ENCODE measurements at places on chromosomes 7 and 10. TPM values are rescaled to one million over a fixed set of nuclear protein-coding genes. Genes with fewer than 3 reads are reported as not detected.

DNA sequence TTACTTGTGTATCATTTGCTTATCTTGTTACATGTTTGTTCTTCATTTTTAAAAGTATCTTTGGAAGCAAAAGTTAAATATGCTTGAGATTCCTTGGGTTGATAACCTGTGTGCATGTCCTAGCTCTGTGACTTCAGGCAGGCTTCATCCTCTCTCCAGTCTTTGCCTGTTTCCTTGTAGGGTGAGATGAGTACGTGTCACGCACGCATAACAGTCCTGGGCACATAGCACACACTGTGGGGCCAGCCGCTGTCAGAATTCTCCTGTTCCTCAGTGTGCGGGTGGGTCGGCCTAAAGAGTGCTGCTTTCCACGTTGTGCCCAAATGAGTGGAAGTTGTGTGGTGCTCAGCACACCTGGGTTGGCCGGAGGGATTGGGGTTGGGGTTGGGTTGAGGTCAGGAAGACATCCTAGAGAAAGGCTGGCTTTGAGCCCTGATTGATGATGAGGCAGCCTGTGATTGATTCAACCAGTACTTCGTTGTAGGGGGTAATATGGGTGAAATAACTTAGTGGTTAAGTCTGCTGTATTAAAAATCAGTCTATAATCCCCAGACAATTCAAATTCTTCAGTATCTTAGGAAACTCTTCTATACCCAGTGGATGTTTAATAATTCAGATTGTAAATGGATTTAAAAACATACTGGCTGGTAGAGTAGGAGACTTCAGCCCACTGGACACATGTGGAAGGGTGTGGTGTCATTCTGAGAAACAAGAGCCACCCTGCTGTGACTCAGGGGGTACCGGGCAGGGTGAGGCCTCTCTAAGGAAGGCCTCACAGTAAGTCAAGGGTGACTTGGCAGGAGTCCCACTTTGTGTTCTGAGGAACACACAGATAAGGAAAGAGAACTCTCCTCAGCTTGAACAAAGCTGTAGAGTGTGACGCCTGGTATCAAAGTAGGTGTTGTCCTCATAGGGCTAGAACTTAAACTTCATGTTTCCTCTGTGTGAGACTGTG, 54.8 kb downstream of the DAGLB start:
- no peaks in the 10 kb centered on the region for H3K27me3 ChIP-seq
- no peak for DNase-seq
- H3K4me3 ChIP-seq, result peak overlapping the region; percentile 13

DNA sequence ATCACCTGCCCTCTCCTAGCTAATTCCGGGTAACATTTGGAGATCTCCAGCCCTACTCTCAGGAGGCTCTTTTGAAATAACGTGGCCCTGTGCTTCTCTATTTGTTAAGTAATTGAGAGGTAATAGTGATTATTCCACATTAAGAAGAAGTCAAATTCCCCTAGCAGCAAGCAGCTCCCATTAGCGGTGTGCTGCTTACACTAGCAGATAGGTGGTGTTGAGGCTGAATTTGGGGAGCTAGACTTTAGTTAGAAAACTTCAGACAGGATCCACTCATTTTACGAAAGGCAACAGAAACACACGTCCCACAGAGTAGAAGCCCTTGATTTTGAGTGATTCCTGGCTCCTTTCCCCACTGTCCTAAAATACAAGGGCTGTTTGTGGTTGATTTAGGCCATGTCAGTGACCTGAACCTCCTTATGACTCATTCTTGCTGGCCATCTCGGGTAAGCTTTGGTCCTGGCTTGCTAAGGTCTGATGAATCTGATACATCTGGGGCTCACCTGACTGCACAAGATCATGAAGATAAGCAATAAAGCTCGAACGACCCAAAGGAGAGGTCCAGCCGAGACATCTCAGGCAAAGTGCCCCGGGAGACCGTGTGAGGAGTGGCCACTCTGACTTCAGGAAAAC, 77.2 kb downstream of the FAM204A start:
- no peaks in the 10 kb centered on the region for H3K36me3 ChIP-seq
- H3K4me1 ChIP-seq, result no peaks in the 10 kb centered on the region
- no peak overlapping the region for H3K27ac ChIP-seq

DNA sequence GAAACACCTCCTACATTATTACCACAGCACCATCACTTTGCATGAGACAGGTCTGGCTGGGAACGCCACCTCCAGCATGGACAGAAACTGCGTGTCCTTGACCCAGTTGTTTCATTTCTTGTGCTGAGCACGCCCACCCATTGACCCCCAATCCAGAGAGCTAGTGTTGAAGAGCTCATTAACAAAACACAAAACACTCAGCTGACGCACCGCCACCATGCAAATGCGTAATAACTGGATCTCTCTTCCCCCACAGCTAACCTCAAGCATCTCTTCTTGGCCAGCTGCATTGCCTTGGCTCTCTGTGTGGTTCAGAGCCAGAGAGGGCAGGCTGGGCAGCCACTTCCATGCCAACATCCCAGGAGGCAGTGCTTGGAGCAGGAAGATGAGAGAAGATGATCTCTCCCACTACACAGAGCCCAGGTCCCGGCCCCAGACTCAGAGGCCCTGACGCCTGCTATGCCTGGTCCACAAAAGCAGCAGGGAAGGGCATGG, 173.5 kb downstream of the PLXNA4 start:
- no peak for DNase-seq
- no peak overlapping the region for H3K27ac ChIP-seq
- no peaks in the 10 kb centered on the region for H3K36me3 ChIP-seq
- peaks cover 15% of the 10 kb centered on the region for H3K4me1 ChIP-seq
- no peaks in the 10 kb centered on the region for H3K27me3 ChIP-seq
- no peak overlapping the region for H3K4me3 ChIP-seq

GRCh38 chr10:114684084-114684821, 26.2 kb upstream of the ABLIM1 start:
- H3K4me1 ChIP-seq, result peaks cover 34% of the 10 kb centered on the region
- H3K27me3 ChIP-seq, result no peaks in the 10 kb centered on the region
- H3K4me3 ChIP-seq, result peak overlapping the region; percentile 20
- H3K36me3 ChIP-seq, result no peaks in the 10 kb centered on the region

DNA sequence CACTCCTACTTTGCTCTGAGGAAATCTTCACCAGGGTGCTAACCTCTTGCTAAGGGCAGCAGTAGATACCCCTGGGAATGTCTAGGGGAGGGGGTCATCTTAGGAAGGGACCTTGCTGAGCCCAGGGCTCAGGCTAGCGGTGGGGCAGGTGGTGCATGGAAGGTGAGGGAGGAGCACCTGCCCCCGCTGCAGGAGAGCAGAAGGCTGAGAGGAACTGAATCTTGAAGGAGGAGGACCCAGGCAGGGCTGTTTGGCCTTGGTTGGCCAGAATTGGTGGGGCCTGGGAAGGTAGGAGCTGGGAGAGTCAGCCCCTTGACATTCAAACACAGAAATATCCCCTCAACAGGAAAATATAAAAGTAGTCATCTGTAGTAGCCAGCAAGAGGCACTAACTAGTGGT, 7.0 kb downstream of the CALHM3 start:
- H3K4me1 ChIP-seq, result peaks cover 19% of the 10 kb centered on the region
- H3K4me3 ChIP-seq, result no peak overlapping the region
- H3K27ac ChIP-seq, result peak overlapping the region; percentile 64
- no peaks in the 10 kb centered on the region for H3K36me3 ChIP-seq
- DNase-seq, result no peak
- H3K27me3 ChIP-seq, result no peaks in the 10 kb centered on the region

GRCh38 chr7:17275749-17276671, 22.4 kb upstream of the AHR start:
- no peaks in the 10 kb centered on the region for H3K27me3 ChIP-seq
- H3K36me3 ChIP-seq, result no peaks in the 10 kb centered on the region
- DNase-seq, result no peak
- peak overlapping the region; percentile 6 for H3K27ac ChIP-seq
- no peak overlapping the region for H3K4me3 ChIP-seq

- H3K27ac ChIP-seq, result no peak overlapping the region
- no peaks in the 10 kb centered on the region for H3K27me3 ChIP-seq
- H3K36me3 ChIP-seq, result no peaks in the 10 kb centered on the region
- peak overlapping the region; percentile 0 for H3K4me3 ChIP-seq
These were observed 167.8 kb upstream of the AUTS2 start for GRCh38 chr7:69430384-69431021.

GRCh38 chr10:6349846-6350535, 147.3 kb downstream of the PFKFB3 start:
- H3K36me3 ChIP-seq, result no peaks in the 10 kb centered on the region
- H3K4me1 ChIP-seq, result no peaks in the 10 kb centered on the region
- no peak for DNase-seq
- H3K27me3 ChIP-seq, result no peaks in the 10 kb centered on the region
- H3K4me3 ChIP-seq, result no peak overlapping the region

GRCh38 chr10:96216775-96217174, 54.6 kb downstream of the BLNK start:
- H3K4me3 ChIP-seq, result no peak overlapping the region
- no peaks in the 10 kb centered on the region for H3K36me3 ChIP-seq
- H3K4me1 ChIP-seq, result no peaks in the 10 kb centered on the region
- H3K27ac ChIP-seq, result no peak overlapping the region
- DNase-seq, result no peak
- H3K27me3 ChIP-seq, result no peaks in the 10 kb centered on the region

DNA sequence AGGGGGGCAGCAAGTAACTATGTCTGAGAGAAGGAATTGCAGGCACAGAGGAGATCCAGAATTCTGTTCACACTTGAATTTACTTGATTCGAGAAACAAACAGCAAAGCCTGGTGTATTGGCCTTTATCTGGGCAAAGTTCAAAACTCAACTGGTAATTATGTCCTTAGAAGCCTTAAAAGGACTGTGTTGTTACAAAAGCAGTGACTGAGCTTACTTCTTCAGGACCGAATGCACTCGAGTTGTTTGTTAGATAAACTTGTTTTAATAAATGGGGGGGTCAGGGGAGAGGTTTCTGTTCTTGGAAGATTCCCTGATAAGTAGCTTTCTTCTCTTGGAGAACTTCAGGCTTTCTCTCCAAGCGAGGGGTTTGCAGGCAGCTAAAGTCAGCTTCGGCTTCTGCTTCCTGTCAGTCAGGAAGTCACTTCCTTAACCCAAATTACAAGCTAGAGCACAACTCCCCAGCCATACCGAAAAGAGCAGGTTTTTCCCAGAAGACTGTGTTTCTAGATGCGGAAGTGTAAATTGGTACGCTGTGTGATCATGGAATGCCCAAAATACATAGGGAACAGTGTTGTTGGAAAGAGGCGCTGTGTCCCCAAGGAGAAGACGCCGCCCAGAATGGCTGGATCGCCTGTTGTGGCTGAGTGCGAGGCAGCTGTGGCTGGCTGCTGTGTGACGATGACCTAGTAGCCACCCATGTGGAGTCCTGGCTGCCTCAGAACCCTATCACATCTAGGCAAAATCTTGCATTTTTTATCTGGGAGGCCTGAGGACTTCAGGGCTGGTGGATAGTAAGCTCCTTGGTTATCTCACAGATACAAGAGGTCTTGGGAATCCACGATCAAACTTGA, 110.4 kb downstream of the TCF7L2 start:
- no peaks in the 10 kb centered on the region for H3K27me3 ChIP-seq
- H3K36me3 ChIP-seq, result no peaks in the 10 kb centered on the region
- H3K4me1 ChIP-seq, result peaks cover 91% of the 10 kb centered on the region
- peak overlapping the region; percentile 34 for H3K27ac ChIP-seq
- peak overlapping the region; percentile 30 for H3K4me3 ChIP-seq
- DNase-seq, result no peak

- no peak for DNase-seq
- H3K27me3 ChIP-seq, result no peaks in the 10 kb centered on the region
- H3K27ac ChIP-seq, result no peak overlapping the region
- H3K4me3 ChIP-seq, result no peak overlapping the region
- no peaks in the 10 kb centered on the region for H3K36me3 ChIP-seq
- H3K4me1 ChIP-seq, result no peaks in the 10 kb centered on the region
These were observed 112.3 kb upstream of the FZD1 start for GRCh38 chr7:91151916-91152315.

GRCh38 chr10:6486309-6486708, 93.8 kb downstream of the PRKCQ start:
- H3K27me3 ChIP-seq, result no peaks in the 10 kb centered on the region
- H3K4me3 ChIP-seq, result no peak overlapping the region
- no peak overlapping the region for H3K27ac ChIP-seq
- H3K36me3 ChIP-seq, result no peaks in the 10 kb centered on the region

DNA sequence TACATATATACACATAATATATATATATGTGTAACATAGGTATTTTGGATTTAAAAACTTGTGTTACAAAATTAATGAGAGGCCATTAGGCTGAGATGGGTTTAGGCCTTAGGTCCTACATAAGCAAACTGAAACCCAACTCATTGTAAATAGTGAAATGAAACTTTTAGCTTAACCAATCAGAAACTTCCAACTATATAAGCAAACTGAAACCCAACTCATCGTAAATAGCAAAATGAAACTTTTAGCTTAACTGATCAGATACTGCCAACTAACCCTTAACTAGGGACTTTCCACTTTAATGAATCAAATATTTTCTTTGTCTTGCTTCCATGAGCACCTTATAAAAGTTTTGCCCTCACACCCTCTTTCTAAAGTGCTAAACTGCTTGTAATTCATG, 17.3 kb upstream of the SAMD9L start:
- H3K27me3 ChIP-seq, result no peaks in the 10 kb centered on the region
- no peaks in the 10 kb centered on the region for H3K4me1 ChIP-seq
- DNase-seq, result no peak
- no peak overlapping the region for H3K4me3 ChIP-seq
- H3K27ac ChIP-seq, result no peak overlapping the region
- no peaks in the 10 kb centered on the region for H3K36me3 ChIP-seq

GRCh38 chr7:2698581-2699288, 10.7 kb downstream of the AMZ1 start:
- H3K36me3 ChIP-seq, result no peaks in the 10 kb centered on the region
- H3K27me3 ChIP-seq, result no peaks in the 10 kb centered on the region
- peaks cover 6% of the 10 kb centered on the region for H3K4me1 ChIP-seq
- no peak overlapping the region for H3K4me3 ChIP-seq

DNA sequence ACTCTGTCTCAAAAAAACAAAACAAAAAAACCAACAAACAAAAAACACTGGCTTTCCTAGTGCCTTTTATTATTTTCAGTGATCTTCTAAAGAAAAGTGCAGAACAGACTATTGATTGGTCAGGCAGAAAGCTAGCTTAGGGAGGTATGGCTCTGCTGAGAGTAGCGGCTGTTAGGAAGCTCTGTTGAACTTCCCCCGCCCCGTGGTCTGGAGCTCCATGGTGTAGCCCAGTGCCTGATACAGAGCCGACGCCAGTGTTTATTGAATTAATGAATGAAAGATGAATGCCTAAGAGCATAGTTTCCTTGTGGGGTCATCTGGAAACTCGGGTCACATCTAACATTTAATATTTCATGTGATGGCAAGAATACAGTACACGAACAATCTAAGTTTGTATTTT, 90.5 kb upstream of the ARMC3 start:
- H3K36me3 ChIP-seq, result no peaks in the 10 kb centered on the region
- H3K4me1 ChIP-seq, result no peaks in the 10 kb centered on the region
- no peak for DNase-seq
- no peak overlapping the region for H3K27ac ChIP-seq
- no peak overlapping the region for H3K4me3 ChIP-seq

- H3K4me3 ChIP-seq, result no peak overlapping the region
- no peaks in the 10 kb centered on the region for H3K27me3 ChIP-seq
- no peaks in the 10 kb centered on the region for H3K36me3 ChIP-seq
- H3K27ac ChIP-seq, result no peak overlapping the region
- DNase-seq, result no peak
These were observed 58.0 kb downstream of the LCOR start for GRCh38 chr10:96890172-96890513.

PHF14 gene
- total RNA-seq, result 43.5 TPM

CFTR gene
- total RNA-seq, result not detected

PRF1 gene
- 20.9 TPM for total RNA-seq

NUTM2E gene
- total RNA-seq, result not detected

SP8 gene
- 2.9 TPM for total RNA-seq

TAS2R4 gene
- 1.5 TPM for total RNA-seq

HBP1 gene
- 91.3 TPM for total RNA-seq

EPO gene
- not detected for total RNA-seq

KLHDC10 gene
- 13.5 TPM for total RNA-seq

TWNK gene
- total RNA-seq, result 5.2 TPM

Measured in vagina (tissue), 2 donors.